ENCODE measurements at places on chromosomes 11 and 22. TPM values are rescaled to one million over a fixed set of nuclear protein-coding genes. Genes with fewer than 3 reads are reported as not detected.

Gene MRGPRE
- total RNA-seq = not detected

Gene SYT9
- 0.17 TPM for total RNA-seq

DNA sequence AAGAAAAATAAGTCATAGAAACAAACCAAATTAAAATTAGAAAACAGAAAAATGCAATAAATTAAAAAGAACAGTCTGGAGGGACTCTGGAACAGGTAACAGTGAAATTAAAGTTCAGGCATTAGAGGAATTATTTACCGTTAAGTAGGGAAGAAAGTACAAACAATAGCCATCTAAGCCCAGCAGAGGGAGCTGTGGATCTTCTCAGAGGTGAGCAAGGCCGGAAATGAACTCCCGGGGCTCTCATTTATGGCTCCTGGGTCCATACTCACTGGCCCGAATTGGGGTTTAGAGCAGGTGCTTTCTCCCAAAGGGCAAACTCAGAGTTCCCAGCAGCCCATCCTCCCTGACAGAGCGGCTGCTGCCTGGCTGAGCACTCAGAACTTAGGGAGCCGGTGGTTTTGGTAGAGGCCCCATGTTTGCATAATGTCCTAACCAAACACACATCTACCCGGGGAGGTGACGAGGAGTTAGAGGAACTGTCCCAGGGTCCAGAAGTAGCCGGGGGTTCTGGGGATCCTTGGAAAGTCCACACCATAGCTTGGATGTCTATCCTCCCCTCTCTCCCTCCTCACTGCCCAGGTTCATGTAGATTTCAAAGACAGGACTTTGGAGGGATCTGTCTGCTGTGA is 87.8 kb upstream of the VPREB1 start:
- DNase-seq = peak; percentile 43

Gene CCDC85B
- total RNA-seq = 8.6 TPM

GRCh38 chr11:71463331-71464211 is 10.6 kb downstream of the NADSYN1 start:
- no peak for DNase-seq

DNA sequence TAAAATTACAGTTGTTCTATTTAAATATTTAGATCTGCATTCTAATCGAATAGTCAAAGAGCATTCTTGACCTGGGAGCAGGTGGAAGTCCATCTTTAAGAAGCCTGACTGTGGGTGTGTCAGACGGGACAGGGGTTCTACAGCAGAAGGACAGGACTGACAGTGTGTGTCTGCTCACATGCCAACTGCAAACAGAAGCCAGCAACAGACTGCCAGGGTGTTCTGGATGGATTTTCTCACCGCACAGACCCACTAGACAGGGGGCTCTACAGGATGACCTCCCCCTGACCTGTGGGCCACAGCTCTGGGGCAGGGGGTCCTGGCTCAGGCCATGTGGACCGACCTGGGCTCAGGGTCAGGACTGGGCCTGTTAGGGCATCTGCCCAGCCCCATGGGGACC is 22.8 kb upstream of the NAP1L4 start:
- DNase-seq = no peak

Gene SLC15A3
- total RNA-seq = 8.6 TPM

Gene FLRT1
- total RNA-seq = not detected

- no peak for DNase-seq
Measured at GRCh38 chr22:24772493-24773220, 1.9 kb downstream of the PIWIL3 start.

- DNase-seq = no peak
Measured at GRCh38 chr11:61666684-61667297, 13.4 kb upstream of the DAGLA start.

Gene NNMT
- 42.2 TPM for total RNA-seq

GRCh38 chr11:125090816-125091215 is 20.6 kb downstream of the TMEM218 start:
- no peak for DNase-seq

GRCh38 chr11:60801194-60801593 is 16.1 kb downstream of the MS4A10 start:
- DNase-seq = no peak

GRCh38 chr11:127651175-127651887 is 650.8 kb upstream of the KIRREL3 start:
- no peak for DNase-seq

DNA sequence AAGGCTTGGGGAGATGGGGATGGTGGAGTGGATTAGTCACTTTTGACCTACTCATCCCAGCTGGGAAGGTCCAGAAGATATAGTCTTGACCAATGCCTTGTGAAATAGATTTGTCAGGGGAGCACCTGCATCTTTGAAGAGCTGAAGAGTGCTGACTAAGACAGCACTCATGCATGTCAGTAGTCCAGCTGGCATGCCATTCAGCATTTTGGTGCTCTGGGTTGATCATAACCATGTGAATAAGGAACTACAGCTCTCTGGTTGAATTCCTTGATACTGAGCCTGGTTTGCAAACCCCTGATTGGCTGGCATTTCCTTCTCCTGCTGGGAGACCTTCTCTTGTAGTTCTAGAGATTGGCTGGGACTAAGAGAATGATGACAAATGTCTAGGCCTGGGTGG is 106.8 kb upstream of the ALX4 start:
- no peak for DNase-seq

DNA sequence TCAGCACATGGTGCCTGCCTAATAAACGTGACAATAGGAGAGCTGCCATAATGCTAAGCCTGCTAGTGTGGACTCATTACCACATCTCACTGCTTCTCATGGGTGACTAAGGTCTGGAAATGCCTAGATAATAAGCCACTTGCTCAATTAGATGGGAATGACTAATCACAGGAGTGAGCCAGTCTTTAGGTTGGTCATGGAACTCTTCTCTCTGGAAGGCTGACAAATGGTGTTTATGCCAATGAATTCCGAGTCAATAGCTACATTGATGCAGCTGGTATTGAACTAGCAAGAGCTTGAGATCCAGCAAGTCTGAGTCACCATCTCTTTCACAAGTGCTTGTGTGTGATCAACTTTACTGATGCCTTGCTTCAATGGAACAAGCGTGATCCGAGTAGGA is 334.9 kb downstream of the OPCML start:
- DNase-seq = no peak

GRCh38 chr11:71136095-71136845 is 116.1 kb downstream of the SHANK2 start:
- no peak for DNase-seq

Gene SCGB1A1
- total RNA-seq = not detected

Gene ACRV1
- not detected for total RNA-seq

GRCh38 chr11:5380740-5381342 is 2.8 kb upstream of the OR51M1 start:
- DNase-seq = no peak

DNA sequence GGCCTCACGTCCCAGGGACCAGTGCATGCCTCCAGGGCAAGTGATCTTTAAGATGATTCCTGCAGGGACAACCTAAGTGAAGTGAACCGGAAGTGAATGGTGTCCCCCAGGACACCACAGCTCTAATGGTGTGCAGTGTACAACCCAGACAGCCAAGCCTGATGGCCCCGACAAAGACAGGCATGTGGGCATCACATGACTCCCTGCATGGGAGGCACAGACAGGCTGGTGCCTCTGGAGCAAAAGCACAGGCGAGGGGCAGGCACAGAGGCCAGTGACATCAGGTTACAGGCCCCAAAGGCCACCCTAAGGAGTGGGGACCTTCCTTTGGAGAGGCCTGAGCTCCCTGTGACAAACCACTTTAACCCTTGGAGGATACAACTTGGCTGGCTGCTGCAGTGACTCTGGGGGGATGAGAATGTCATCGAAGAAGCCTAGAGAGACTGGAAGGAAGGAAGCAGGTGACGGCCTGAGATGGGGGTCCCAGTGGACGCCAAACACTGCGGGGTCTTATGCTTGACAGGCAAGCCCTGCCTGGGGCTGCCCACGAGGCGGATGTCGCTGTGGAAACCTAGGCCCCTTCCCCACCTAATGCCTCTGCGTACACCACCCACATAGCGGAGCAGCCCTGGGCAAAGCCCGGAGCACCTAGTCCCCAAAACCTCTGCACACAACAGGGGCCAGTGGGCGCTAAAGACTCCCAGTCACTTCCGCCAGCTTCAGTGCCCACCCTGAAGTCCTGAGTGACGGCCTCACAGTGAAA is 12.4 kb downstream of the POLR3H start:
- DNase-seq = no peak

GRCh38 chr11:22465620-22466019 is 127.4 kb downstream of the SLC17A6 start:
- DNase-seq = no peak

Gene TMEM191C
- total RNA-seq = 4.0 TPM

Gene SLC22A12
- not detected for total RNA-seq

- no peak for DNase-seq
Measured at GRCh38 chr22:20488946-20489345, 6.6 kb downstream of the KLHL22 start.

- DNase-seq = no peak
Measured at GRCh38 chr11:75813124-75813523, 1.9 kb upstream of the UVRAG start.

DNA sequence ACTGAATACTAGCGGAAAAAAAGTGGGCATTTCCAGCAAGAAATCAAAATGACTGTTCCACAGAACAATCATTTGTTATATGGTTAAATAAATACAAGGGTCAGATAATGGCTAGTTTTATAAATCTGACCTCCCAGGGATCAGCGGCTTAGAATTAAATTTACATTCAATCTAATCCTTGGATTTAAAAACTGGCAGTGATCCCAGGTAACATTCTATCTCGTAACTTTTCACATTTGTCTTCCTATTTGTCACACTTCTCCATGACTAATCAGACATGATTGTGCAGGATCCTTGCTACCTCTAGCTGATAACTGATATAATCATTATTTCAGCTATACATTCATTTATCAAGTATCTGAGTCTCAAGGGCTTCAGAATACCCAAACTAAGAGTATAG is 2.9 kb upstream of the MMP3 start:
- no peak for DNase-seq

GRCh38 chr11:111299101-111300026 is 1.0 kb downstream of the POU2AF3 start:
- DNase-seq = peak; percentile 59

DNA sequence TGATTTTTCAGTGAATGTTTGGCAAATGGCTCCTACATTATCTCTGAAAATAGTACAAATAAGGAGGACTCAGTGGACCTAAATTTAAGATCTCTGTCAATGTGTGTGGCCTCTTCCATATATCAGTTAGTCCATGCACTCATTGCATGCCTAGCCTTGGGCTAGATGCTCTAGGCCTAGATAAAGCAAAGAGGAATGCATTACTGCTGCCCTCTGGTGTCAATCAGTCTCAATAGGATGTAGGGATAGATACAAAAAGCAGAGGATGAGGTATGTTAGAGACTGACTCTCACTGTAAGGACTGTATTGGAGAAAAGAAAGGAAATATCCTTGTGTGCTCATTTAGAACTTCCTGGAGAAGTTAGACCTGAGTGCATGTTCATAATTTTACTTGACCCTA is 42.0 kb downstream of the MS4A2 start:
- peak; percentile 34 for DNase-seq

Gene BRSK2
- 0.79 TPM for total RNA-seq

GRCh38 chr11:111909378-111909777 is 2.2 kb downstream of the CRYAB start:
- no peak for DNase-seq

DNA sequence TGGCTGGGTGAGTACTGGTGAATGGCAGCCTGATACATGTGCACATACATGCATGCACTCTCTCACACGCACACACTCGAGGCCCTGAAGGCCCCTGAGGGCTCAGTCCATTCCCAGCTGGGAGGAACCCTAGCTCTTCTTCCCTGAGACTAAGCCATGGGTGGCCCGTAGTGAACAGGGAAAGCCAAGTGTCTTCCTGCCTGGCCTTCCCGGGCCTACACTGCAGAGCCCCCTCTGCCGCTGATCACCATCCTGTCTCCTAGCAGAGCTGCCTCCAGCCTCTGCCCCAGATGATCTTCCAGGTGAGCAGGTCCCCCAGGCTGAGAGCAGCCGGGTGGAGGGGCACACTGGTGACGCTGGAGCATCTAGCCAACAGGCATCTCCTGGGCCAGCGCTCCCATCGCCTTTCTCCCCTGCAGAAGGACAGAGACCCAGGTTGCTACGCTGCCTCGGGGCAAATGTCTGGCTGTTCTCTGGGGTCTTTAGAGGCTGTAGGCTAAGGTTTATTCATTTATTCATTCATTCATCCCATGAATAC is 57.3 kb downstream of the CD82 start:
- no peak for DNase-seq

DNA sequence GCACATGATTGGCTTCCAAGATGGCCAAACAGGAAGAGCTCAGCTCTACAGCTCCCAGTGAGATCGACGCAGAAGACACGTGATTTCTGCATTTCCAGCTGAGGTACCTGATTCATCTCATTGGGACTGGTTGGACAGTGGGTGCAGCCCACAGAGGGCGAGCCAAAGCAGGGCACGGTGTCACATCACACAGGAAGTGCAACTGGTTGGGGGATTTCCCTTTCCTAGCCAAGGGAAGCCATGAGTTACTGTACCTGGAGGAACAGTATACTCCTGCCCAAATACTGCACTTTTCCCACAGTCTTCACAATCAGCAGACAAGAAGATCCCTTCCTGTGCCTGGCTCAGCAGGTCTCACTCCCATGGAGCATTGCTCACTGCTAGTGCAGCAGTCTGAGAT is 131.2 kb downstream of the DLG2 start:
- no peak for DNase-seq

- DNase-seq = peak; percentile 84
Measured at GRCh38 chr11:12430954-12431595, 53.7 kb downstream of the PARVA start.

DNA sequence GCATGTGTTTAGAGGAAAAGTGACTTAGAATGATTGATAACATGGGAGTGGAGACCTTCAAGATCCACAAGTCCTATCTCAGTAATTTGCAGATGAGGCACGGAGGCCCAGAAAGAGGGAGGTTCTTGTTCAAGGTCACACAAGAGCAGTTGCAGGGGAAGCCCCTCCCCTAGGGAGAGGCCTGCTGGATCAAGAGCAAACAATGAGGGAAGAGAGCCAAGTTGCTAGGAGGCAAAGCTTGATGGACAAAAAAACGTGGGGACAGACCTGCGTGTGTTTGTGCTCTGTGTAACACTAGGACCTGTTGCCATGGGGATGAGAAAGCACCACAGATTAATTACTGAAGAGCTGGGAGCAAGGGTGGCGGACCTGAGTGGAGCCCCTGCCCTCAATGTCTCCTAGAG is 6.4 kb upstream of the MFRP start:
- DNase-seq = no peak

GRCh38 chr11:85922367-85922766 is 67.2 kb downstream of the CCDC83 start:
- no peak for DNase-seq

Gene OR56A1
- 0.03 TPM for total RNA-seq

Gene HSPB2
- 3.1 TPM for total RNA-seq
